NCI-H2107 (cell line): ENCODE measurements at places on chromosomes 6 and 20.

GRCh38 chr6:44522871-44523270 lies 135.4 kb downstream of the CDC5L start:
- no peak for DNase-seq

DNA sequence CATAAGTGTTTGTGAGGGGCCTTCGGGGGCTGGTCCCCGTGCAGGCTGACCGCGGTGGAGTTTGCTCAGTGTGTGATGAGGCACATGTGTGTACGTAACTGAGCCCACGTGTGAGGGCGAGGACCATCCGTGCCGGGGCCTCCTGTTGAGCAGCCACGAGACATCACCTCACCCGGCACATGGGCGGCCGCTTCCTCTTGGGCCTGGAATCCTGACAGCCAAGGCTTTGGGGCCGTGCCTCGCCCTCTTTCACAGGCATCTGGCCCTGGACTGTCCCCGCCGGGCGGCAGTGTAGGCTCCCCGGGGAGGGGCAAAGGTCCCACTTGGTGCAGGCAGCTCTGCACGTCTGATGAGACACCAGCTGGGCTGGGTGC lies 202.3 kb downstream of the DLL1 start:
- no peak for DNase-seq

DNA sequence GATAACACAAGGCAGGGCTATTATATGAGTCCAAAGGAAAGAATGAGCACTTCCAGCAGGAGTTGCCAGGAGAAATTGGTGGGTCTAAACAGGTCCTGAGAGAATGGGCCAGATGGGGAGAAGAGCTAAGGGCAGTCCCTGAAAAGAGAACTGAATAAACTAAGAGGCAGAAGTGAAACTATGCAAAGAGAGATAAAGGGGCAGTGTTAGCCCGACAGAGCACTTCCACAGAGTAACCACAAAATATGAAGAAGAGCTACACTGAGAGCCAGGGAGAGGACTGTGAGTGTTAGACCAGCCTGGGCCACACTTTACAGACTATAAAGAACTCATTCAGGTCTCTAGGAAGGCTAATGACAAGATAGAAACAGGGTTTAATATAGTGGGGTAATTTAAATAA lies 43.8 kb downstream of the RALGAPA2 start:
- DNase-seq = no peak

DNA sequence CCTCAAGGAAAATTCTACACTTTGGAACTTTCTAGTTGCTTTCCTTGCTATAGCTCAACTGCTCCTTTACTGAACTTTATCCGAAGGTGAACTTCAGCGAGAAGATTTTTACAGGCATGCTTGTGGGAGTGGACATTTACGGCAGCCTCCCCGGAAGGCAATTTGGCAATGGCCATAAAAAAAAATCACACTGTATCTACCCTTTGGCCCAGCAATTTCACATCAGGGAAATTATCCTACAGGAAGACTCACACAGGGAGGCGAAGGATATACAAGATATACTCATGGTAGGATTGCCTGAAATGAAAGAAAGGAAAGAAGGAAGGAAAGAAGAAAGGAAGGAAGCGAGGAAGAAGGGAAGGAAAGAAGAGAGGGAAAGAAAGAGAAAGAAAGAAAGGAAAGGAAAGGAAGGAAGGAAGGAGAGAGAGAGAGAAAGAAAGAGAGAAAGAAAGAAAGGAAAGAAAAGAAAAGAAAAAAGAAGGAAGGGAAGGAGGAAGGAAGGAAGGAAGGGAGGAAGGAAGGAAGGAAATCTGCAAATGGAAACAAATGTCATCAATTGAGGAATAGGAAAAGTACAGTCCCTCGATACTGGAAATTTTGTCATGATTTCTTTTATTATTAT lies 25.7 kb downstream of the OVOL2 start:
- no peak for DNase-seq

DNA sequence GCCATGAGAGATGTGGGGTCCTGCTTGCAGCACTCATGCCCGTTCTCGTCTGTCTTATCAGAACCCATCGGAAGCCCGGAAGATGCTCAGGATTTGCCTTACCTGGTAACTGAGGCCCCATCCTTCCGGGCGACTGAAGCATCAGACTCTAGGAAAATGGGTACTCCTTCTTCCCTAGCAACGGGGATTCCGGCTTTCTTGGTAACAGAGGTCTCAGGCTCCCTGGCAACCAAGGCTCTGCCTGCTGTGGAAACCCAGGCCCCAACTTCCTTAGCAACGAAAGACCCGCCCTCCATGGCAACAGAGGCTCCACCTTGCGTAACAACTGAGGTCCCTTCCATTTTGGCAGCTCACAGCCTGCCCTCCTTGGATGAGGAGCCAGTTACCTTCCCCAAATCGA lies 8.3 kb downstream of the PI16 start:
- no peak for DNase-seq

- DNase-seq = no peak
Measured at GRCh38 chr6:146679386-146679785, 80.6 kb downstream of the ADGB start.
